Activated CD4-positive, alpha-beta T cell treated with anti-CD3 and anti-CD28 coated beads for 24 hours (primary cell): ENCODE measurements at places on chromosomes 4 and X.

DNA sequence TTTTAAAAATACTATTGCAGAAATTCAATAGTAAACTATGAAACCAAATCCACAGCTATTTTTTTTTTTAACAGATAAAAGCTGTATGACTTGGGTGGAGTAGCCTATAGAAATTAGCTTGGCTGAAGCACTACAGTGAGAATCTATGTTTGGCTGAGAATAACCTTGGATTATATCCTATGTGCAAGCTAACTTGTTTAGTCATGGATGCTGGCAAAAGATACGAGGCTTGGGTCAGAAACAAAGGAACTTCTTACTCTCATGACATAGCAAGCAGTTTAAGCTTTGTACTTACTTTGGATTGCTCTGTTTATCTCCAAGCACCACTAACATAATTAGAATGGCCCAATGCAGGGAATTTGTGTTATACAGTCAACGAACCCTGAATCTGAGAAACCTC lies 119.2 kb upstream of the GRID2 start:
- no peak for DNase-seq

GRCh38 chrX:132710656-132711155 lies 221.9 kb upstream of the MBNL3 start:
- no peak for DNase-seq

DNA sequence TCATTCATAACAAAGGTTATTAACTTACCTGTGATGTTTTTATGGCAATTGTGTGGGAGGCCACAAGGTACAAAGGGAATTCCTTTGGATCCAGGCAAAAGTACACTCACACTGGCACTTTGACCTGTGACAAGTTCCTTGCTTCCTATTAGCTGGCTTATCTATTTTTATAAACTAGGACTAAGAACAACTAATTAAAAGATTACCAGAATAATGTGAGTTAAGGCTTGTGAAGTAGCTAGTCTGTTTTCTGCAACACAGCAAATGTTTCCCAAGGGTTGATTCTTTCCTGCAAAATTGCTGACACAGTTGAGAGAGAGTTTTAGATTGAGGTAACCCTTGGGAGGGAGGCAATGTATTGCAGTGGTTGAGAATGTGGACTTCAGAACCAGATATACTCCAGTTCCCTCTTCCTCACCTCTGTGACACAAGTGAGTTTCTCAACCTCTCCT lies 107.9 kb downstream of the CPEB2 start:
- no peak for DNase-seq

- DNase-seq, result no peak
These were observed 123.5 kb downstream of the PTPN13 start for GRCh38 chr4:86717651-86718050.

GRCh38 chr4:3034231-3034630 lies 40.1 kb downstream of the HTT-AS start:
- no peak for DNase-seq
